ENCODE measurements at places on chromosomes 3 and 15.
A peak's percentile ranks its signal among the peaks of the same experiment; 100 is the strongest.

GRCh38 chr3:114011059-114011797 is 45.1 kb downstream of the CCDC191 start:
- DNase-seq, result no peak

DNA sequence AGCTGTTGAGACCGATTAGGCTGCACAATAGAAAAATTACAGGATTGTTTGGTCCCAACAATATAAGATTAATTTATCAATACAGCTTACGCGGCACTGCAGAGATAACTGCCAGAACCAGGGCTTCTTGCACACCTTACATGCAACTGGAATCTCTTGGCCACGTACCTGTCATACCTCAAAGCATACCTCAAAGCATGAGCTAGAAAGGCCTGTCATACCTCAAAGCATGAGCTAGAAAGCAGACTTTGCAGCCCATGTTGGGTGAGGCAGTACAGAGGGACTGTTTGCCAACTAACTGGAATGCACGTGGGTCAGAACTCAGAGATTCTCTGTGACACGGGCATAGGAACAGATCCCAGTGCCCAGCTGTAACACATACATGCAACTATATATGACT is 34.7 kb downstream of the NTRK3 start:
- no peak for DNase-seq

DNA sequence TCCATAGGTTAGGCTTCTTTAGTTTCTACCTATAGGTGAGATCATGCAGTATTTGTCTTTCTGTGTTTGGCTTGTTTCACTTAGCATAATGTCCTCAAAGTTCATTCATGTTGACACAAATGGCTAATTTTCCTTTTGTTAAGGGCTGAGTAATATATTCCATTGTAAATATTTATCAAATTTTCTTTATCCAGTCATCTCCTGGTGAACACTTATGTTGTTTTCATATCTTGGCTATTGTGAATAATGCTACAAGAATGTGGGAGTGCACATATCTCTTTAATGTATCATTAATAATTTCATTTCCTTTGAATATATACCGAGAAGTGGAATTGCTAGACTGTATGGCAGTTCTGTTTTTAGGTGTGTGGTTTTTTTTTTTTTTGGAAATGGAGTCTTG is 250.9 kb upstream of the SEMA6D start:
- DNase-seq, result no peak

DNA sequence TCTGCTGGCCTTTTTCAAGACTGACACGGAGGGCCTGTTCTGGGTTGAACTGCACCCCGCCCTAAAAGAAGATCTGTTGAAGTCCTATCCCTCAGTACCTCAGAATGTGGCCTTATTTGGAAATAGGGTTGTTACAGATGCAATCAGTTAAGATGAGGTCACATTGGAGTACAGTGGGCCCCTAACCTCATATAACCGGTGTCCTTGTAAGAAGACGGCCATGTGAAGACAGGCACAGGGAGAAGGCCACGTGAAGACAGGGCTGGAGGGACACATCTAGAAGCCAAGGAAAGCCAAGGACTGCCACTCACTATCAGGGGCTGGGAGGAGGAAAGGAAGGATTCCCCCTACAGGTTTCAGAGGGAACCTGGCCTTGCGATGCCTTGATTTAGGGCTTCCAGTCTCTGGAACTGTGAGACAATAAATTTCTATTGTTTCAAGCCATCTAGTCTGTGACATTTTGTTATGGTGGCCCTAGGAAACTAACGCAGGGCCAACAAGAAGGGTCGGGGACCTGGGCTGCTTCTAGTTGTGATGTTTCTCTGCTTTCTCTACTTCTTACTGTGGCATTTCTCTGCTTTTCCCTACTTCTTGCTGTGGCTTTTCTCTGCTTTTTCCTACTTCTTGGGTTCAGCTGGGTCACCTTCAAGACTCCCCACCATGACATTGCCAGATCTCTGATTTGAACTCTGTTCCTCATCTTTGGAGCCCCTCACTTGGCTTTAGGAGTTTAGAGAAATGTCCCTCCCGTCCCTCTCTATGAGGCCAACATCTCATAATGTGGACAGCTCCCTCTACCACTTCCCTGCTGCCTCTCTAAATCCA is 4.8 kb upstream of the CCDC174 start:
- no peak for DNase-seq

DNA sequence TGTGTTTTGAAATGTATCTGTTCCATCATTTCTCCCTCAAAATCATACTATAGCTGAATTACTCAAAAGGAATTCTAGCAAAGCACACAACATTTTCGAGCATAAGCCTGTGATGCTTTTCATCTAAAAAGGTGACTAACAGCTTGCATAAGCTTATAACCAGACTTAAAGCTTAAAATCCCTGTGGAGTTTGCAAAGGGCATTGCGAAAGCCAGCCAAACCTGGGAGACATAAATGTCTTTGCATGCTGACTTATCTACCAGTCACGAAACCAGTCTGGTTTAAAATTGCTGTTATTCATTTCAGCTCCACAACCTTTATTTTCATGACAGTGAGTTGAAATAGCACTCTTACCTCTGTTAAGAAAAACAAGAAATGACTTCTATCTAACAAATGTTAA is 35.6 kb upstream of the LIPC start:
- DNase-seq, result no peak

GRCh38 chr15:51681303-51681963 is at the start of gene SCG3:
TSS of gene SCG3 (plus strand) at chr15:51681503. CDS start at chr15:51681756, 253 bp downstream.
- DNase-seq, result peak; percentile 64

- no peak for DNase-seq
These were observed 13.4 kb downstream of the STT3B start for GRCh38 chr3:31546162-31546561.

GRCh38 chr15:69498987-69499386 is 46.4 kb downstream of the RPLP1 start:
- no peak for DNase-seq

- no peak for DNase-seq
These were observed 55.5 kb downstream of the LRRC28 start for GRCh38 chr15:99306694-99307338.

DNA sequence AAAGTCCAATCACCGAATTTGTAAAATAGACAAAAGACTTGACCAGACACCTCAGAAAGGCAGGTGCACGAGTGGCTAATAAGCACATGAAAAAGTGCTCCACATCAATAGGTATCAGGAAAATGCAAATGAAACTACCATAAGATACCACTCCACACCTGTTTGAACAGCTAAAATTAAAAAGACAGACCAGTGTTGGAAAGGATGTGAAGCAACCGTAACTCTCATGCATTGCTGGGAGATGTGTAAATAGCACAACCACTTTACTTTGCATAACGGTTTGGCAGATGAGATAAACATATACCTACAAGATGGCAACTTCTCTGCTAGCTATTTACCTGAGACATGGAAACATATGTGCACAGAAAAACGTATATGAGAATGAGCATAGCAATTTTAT is 56.9 kb downstream of the CADPS start:
- no peak for DNase-seq

DNA sequence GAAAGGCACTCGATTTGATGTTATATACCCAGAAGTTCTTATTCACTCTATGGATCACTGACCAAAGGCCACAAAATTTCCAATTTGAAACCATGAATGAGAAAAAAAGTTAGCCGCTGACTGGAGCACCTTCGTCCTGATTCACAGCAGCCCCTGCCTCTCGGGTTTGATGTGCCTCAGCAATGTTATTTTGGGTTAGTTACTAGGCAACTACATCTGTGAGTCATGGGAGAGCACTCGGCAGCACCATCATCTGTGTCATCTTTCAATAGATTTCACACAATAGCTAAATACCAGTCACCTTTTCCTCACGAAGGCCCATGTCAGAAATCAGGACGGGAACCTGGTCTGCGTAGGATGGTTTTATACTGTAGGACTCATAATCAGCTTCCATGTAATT is 269.2 kb downstream of the ZBBX start:
- DNase-seq, result no peak

GRCh38 chr15:40508216-40508615 is 37.4 kb downstream of the CHST14 start:
- DNase-seq, result no peak

GRCh38 chr3:73586190-73586589 is 38.6 kb downstream of the PDZRN3 start:
- DNase-seq, result no peak

DNA sequence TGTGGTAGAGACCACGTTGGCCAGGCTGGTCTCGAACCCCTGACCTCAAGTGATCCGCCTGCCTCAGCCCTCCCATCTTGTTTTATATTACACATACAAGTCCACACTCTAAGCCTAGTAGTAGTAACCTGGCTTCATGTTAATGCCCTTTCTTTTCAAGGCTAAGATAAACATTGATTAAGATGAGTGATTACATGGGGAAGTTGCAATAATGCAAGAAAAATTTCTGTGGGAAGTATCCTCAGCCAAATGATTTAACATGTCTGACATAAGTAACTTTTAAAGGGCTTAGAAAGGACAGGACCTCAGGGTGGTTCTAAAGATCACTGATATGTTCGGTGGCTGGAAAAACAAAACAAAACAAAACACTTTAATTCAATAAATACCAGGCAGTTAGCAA is 72.1 kb downstream of the SFMBT1 start:
- no peak for DNase-seq

DNA sequence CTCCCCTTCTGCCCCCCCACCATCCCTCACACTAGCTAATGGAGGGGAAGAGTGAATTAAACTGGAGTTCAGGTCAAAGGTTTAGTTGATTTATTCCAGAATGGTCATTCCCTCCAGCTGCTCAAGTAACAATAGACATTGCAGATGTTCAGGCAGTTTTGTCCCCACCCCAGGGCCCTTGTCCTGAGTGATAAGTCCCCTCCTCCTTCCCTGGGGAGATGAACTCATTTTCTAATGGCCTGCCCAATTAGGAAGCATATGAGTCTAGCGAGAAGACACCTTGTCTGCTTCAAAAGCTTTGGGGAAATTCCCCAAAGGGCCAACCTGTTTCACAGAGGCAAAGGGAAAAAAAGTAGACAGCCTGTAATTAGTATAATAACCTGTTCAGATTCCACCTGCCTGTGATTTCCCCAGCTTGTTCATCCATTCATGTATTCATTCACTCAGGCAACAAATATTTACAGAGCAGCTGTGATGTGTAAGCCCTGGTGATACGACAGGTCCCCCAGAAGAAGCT is 165.3 kb downstream of the SHQ1 start:
- peak; percentile 57 for DNase-seq

GRCh38 chr3:155241579-155241978 is 51.9 kb downstream of the STRIT1 start:
- no peak for DNase-seq

- no peak for DNase-seq
These were observed 2.0 kb downstream of the ATP10A start for GRCh38 chr15:25860885-25861866.

DNA sequence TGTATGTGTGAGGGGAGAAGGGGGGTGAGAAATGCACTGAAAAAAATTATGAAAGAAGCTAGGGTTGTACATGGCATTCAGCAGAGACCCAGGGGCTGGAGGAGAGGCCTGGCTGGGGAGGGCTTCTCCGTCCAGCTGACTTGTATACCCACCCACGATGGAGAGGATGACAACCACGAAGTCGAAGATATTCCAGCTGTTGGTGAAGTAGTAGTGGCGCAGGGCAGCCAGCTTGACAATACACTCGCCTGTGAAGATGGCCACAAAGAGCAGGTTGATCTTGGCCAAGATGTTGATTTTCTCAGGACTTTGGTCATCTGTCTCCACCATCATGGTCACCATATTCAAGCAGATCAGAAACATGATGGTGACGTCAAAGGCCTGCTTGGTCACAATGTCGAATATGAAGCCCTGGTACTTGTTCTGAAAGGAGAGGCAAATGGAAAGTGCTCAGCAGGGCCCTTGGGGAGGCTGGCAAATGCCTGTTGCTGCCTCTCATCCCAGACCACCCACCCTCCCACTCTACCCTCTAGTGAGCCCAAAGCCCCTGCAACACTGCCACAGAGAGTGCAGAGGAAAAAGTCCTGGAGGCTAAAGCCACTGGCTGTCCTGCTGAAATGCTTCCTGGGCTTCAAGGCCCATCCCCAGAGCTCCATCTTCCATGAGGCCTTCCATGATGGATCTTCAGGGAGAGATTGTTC is 58.1 kb downstream of the EXOG start:
- DNase-seq, result no peak

DNA sequence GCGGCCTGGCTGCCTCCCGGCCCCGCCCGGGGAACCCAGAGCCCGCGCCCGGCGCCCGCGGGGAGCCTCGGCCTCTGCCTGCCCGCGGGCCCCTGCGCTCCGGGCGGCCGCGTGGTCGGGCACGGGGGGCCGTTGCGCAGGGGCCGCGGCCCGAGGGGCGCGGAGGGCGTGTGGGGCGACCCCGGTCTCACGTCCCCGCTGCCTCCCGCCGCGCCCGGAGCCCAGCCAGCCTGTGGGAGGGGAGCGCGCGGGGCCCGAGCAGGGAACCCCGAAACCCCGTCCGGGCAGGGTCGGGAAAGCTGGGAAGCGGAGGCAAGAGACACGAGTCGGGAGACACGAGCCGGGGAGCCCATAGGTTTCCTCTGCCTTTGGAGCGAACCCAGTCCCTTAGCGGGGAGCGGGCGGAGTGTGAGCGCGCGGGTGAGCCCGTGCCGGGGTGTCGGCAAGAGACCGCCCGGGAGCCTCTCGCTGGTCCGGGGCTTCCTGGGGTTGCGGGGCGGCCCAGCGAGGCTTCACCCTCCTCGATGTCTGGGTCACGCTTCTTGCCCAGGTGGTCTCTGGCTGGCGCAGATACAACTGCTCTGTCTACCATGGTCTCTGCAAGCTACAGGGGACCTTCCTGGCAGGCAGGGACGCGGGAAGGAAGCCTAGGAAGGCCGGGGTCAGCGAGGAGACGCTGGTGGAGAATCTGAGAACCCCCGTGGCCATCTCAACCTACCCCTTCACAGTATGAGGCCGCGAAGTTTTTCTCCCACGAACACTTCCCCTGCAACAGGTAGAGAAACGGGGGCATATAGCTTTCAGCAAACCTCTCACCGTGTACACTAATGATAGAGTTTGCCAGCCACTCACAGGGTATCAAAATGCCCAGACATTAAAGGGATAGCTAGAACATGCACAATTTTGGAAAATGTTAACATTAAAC is 586 bp downstream of the LRRK1 start:
- DNase-seq, result no peak

DNA sequence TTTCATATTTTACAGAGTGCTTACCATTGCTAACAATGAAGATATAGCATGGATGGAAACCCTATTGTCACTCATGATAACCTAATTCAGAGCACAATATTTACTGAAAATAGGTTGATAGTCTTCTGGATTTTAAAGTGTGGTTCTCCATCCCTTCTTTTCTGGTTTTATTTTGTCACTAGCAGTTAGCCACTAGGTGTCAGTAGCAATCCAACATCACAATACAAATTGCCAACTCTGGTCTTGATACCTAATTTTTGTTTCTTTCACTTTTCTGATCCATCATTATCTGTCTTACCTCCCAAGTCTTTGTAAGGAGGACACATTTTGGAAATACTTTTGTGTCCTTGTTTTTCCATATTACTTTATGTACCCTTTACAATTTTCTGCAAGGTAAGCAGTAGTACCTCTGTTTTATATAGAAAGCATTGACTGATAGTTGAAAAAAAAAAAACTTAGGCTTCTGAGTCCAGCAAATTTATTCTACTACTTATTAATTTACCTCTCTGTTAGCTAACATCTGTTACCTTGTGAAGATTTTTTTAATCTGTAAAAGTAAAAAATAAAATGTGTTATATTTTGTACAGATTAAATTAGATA is 28.3 kb upstream of the CRYBG3 start:
- no peak for DNase-seq

Data from left renal cortex interstitium (tissue), 4 donors.